ENCODE measurements at places on chromosomes 12 and 14.

DNA sequence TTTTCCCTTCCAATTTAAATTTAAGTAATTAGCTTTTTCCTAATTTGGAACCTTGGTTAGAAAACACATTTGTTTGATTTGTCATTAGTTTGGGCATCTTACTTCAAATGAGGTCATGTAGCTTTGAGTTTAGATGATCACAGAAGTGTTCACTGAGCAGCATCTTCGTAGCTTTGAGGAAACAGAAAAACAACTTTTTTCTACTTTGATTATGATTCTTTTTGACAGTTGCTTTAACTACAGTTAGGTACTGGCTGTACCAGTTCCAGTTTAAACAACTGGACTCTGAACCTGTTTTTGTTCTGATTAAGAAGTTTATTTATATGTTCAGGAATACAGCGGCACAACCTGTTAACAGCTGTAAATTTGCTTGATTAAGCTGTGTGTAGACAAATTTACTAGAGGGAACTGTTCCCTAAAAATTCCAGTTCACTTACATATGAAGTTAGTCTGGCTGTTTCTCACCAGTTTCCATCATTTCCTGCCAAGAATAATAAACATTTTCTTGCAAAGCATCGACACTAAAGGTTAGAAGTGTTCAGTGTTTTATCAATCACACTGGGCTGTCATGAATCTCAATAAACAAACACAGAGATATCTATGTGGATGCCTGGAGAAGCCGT, 191.9 kb downstream of the RAD51B start:
- no peak for DNase-seq

DNA sequence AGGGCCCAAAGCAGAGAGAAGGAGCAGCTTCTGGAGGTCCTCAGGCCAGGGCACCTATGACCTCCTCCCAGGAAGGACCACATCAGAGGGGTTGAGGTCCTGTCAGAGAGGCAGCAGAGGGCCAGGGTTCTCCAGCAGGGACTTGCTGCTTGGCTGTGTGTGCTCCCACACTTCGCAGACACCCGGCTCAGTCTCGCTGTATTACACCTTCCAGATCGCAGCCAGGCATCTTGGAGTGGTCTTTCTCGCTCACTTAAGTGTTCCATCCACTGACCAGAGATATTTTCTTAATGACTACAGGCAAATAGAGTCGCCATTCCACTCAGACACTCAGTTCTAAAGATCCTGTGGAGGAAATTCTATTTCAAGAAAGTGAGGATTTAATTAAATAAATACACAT, 84.3 kb downstream of the PRIMA1 start:
- no peak for DNase-seq

DNA sequence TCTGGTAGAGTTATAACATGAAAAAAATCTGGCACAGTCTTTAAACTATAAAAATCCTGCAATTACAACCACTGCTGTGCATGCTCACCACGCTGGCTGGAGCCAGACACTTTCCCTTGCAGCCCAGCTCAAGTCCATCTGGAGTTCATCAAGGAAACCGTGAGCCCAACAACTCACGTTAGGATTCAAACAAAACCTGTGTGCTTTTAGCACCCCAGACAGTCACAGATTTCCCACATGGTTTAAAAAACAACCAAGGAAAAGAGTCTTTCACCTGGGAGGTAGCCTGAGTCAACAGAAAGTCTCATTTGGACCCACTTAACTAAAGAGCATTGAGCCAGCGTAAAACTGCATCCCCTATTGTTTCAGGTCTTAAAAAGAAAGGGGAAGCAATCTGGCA, 4.7 kb downstream of the LRIG3 start:
- DNase-seq, result peak; percentile 21

GRCh38 chr14:75234173-75235115, 44.2 kb upstream of the FOS start:
- no peak for DNase-seq

Measured in dorsolateral prefrontal cortex (tissue), 122 donors.